ENCODE measurements at places on chromosomes 16 and 17.
A peak's percentile ranks its signal among the peaks of the same experiment; 100 is the strongest.

- DNase-seq = no peak
These were observed 9.3 kb upstream of the RNF135 start for GRCh38 chr17:30961209-30962188.

DNA sequence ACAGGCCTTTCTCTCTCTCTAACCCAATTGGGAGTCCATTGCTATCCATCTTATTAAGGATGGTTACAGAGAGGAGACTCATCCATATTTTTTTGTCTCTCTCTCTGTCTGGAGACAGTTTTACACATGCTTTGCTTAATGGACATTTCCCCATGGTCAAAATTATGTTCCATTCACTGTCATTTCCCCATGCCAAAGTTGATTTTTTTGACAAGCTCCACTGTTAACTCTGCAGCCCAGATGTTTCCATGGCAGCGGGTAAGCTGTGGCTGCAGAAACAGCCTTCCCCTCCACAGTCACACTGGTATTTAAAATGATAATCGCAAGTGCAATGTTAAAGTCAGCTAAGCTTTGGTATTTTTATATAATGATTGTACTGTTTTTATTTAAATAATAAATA lies 63.9 kb upstream of the HLF start:
- peak; percentile 92 for DNase-seq

- DNase-seq = no peak
These were observed 24.4 kb downstream of the MIS12 start for GRCh38 chr17:5510771-5511170.

DNA sequence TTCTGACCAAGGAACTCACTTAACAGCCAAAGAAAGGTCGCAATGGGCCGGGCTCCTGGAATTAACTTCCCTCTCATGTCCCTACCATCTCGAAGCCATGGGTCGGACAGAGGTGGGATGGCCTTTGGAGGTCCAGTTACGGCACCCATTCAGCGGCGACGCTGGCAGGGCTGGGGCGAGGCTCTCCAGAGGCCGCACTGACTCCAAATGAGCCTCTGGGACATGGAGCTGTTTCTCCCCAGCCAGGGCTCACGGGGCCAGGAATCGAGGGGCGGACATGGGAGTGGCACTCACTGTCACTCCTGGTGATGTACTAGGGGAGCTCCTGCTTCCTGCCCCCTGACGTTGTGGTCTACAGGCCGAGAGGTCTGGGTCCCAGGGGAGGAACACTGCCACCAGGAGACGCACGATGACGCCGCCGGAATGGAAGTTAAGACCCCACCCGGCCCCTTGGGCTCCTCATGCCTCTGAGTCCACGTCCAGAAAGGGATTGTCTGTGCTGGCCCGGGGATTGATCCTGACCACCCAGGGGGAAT lies 60.7 kb upstream of the METRNL start:
- no peak for DNase-seq

- DNase-seq = no peak
These were observed 80.4 kb downstream of the MRM3 start for GRCh38 chr17:862582-862981.

DNA sequence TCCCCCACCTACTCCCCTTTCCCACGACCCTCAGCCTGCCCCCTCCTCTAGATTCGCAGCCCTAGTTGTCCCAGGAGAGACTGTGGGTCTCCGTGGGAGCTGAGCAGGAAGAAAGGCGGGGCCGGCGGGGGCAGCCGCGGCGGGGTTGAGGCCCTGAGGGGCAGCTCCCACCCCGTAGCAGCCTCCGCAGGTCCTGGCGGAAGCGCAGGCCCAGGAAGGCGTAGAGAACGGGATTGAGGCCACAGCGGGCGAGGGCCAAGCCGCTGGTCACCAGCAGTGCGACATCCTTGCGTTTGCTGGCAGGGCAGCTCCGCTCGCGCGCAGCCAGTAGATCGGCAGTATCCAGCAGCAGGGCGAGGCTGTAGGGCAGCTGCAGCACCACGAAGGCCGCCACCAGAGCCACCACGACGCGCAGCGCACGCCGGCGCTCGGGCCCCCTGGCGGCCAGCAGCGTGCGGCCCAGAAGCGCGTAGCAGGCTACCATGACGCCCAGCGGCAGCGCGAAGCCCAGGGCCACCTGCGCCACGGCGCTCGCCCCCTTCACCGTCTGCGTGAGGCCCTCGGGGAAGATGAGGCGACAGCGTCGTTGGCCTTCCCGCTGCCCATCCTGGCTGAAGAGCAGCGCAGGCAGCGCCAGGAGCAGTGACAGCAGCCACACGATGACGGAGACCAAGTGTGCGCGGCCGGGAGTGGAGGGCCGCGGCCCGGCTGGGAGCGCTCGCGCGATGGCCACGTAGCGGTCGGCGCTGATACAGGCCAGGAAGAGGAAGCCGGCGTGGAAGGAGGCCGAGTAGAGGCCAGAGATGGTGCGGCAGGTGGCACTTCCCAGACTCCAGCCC lies 1.9 kb downstream of the CCR10 start:
- DNase-seq = peak; percentile 93

- DNase-seq = no peak
These were observed 40.7 kb downstream of the CUEDC1 start for GRCh38 chr17:57914273-57915142.

GRCh38 chr16:48158296-48158695 lies 2.5 kb upstream of the ABCC12 start:
- no peak for DNase-seq

- DNase-seq = no peak
These were observed 21.5 kb upstream of the RFFL start for GRCh38 chr17:35084987-35085386.

DNA sequence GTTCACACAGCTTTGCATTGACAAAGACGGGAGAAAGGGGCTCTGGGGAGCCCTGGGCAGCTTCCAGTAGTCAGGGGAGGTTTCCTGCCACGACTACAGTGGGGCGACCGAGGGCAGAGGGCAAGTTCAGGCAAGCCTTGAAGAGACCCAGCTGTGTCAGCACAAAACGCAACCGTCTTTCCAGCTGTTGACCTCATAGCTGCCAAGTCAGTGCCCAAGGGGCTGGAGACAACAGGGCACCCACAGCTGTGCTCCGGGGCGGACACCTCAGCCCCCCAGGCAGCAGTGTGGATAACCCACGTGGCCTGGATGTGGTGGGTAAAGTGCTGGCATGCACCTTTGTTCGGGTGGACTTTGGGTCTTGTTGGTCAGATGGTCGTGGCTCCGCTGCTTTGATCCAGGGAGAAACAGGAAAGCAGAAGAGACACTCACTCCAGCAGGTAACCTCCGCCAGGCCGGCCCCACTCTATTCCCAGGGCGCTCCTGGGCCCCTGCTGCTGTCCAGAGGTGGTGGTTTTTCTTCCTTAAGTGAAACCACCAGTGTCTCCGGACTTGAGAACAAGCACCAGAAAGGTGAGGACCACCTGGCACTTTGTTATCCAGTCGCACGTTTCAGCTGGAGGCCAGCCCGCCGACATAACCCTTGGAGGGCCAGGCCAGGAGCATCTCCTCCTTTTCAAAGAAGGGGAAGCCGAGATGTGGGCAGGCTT lies 17.6 kb upstream of the CBX2 start:
- no peak for DNase-seq

- no peak for DNase-seq
These were observed 6.8 kb downstream of the ZNF207 start for GRCh38 chr17:32356750-32357149.

- peak; percentile 53 for DNase-seq
These were observed at the start of gene CDH1 for GRCh38 chr16:68737046-68737729. TSS of gene CDH1 (plus strand) at chr16:68737292. CDS start at chr16:68737416, 124 bp downstream.

- no peak for DNase-seq
These were observed 28.9 kb downstream of the ADCY9 start for GRCh38 chr16:4087099-4087885.

GRCh38 chr17:19610879-19611278 lies 37.7 kb upstream of the ALDH3A2 start:
- no peak for DNase-seq

DNA sequence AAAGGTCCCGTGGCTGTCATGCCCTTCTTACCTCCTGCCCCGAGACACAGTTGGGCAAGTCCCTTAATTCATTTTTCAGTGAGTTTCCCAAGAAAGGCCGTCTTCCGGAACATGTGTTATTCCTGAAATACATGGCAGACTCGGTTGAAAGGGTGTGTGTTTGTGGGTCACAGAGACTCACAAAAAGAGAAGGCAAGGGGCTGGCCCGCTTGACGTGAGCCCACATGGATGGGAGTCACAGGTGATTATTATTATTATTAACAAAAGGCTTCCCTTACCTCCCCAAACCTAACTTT lies 34.1 kb upstream of the CCR7 start:
- no peak for DNase-seq

DNA sequence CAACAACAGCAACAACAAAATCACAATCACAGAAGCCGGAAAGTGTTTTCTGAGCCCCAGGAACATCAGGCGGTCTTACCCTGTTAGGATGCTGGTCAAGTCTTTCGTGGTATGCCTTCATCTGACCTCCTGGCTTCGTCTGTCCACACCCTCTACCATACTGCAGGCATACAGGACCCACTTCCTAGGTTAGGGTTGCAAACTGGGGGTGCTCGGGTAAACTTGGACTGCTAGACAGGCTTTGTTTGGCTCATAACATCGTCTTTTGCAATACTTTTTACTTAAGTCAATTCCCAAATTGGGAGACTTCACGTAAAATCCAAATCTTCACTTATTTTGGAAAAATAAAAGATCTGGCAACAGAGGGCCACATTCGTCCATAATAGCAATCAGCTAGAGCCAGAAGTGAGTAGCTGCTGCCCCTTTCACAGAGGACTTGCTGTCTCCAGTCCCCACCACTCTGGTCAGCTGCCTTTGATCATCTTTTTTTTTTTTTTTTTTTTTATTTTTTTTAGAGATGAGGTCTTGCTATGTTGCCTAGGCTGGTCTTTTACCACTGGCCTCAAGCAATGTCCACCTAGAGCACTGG lies 30.0 kb downstream of the CHD9 start:
- DNase-seq = no peak

- DNase-seq = no peak
These were observed 26.1 kb downstream of the CDRT4 start for GRCh38 chr17:15441315-15441714.

DNA sequence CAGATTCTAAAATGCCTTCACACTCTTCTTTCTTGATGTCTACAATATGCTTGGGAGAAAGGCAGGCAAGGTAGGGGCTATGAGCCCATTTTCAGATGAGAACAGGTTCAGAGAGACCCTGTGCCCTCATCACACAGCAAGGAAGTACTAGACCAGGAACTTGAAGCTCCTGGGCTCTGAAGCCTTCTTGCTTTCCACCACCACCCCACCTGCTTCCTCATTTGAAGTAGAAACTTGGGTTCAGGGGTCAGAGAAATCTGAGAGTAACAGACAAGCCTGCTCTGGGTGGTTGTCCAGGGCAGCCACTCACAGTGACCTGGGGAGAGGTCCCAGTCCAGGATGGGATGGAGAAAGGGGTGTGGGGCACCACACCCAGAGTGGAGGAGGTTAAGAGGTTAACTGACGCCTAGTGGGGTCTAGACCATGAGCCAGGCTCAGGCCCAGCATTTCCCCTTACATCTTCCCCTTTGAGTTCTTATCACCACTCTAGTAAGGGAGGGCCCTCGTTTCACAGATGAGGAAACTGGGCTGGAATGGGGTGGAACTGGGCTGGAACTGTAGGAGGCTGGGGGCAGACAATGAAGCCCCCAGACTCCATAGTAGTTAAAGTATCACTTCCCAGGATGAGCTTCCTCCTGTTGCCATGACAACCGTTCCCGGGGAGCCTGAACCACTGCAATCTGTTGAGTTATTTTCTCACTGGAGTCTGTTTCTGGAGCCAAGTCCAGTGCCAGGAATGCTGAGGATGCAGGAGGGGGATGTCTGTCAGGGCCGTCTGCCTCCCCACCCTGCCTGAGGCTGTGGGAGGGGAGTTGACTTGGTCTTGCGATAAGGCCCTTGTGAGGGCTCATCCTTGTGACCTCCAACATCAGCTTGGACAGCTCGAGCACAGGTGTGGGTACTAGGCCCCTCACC lies 16.2 kb upstream of the PHF12 start:
- peak; percentile 65 for DNase-seq

DNA sequence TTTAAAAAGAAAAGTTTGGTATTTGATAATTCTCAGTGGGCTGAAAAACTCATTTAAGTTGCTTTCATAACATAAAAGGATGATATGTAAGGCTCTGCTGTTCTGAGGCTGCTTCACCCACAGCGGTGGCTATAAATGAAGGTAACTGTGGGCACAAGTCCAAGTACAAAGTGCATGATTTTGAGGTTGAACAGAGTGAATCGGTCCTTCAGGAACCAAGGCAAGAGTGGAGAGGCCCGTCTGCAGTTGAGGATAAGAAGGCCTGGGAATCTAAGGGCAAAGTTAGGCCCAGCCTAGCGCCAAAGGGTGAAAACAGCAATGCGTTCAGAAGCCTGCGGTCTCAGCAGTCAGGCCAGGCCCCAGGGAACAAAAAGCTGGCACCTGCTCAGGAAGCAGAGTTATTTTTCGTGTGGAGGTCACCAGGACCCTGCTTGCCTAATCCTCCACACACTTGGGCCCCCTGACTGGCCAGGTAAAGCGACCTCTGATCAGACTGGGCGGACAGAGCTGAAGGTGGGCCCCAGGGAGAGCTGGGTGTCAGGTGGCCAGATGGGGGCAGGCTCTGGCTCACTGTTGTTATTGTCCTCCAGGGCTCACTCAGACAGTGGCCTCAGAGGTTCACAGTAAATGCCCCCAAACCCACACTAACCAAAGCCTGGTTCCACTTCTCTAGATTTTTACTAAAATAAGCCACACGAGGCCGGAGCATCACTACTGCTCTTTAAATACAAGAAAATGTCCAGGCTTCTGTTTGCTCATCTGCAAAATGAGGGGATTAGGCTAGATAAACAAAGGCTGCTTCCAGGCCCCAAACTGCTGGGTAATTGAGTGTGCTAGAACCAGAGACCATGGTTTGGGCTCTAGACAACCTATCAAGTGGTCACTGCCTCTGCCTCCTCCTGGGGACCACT lies 46.5 kb downstream of the TEX2 start:
- peak; percentile 37 for DNase-seq

DNA sequence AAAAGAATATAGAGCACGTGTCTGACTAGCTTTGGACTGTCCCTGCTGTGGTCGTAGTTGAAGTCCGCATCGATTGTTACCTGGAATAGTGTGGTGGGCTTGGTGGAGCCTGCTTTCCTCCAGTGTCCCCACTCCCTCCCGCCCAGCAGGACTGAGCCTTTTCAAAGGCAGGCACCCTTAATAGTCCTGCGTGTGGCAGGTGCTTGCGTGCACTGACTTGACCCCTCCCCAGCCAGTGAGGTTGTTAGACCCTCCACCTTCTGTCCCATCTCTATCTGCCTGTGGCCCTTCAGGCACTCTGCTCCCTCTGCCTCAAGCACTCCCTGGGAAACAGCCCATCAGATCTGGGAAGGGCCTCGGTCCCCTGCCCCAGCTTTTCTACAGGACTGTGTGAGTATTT lies 36.6 kb downstream of the TMEM11 start:
- no peak for DNase-seq

- DNase-seq = peak; percentile 30
These were observed 65.8 kb upstream of the CHMP6 start for GRCh38 chr17:80925688-80926335.

DNA sequence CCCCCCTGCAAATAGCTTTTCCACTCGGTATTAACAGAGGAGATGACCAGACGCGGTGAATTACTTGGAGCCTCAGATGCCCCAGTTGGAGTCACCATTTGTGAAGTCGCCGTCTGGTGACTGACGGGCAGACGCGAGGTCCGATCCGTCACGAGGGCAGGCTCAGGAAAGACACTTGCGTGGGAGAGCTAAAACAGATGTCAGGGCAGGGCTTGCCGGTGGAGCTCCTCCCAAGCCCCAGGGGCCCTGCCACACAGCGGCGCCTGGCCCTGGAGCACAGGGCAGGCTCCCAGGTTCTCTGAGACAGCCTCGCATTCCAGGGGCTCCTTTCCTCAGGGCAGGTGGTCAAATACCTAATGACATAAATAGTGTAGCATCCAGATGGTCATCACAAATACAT lies 348.3 kb downstream of the C16orf95 start:
- DNase-seq = no peak

GRCh38 chr16:68760671-68761275 lies 23.7 kb downstream of the CDH1 start:
- DNase-seq = no peak

GRCh38 chr17:16425698-16426659 lies 10.6 kb downstream of the TRPV2 start:
- no peak for DNase-seq

Data from eye (tissue), 1 donor.